Stimulated activated CD8-positive, alpha-beta memory T cell treated with anti-CD3 and anti-CD28 coated beads, Interleukin-4, amount 100 ng/mL, for 24 hours (primary cell): ENCODE measurements at places on chromosomes 2 and 18.

- no peak for DNase-seq
Measured at GRCh38 chr2:141611176-141611571, 519.6 kb downstream of the LRP1B start.

GRCh38 chr2:196431957-196432356 lies 207.6 kb upstream of the CCDC150 start:
- no peak for DNase-seq

GRCh38 chr18:59055345-59056032 lies 84.2 kb upstream of the SEC11C start:
- no peak for DNase-seq

DNA sequence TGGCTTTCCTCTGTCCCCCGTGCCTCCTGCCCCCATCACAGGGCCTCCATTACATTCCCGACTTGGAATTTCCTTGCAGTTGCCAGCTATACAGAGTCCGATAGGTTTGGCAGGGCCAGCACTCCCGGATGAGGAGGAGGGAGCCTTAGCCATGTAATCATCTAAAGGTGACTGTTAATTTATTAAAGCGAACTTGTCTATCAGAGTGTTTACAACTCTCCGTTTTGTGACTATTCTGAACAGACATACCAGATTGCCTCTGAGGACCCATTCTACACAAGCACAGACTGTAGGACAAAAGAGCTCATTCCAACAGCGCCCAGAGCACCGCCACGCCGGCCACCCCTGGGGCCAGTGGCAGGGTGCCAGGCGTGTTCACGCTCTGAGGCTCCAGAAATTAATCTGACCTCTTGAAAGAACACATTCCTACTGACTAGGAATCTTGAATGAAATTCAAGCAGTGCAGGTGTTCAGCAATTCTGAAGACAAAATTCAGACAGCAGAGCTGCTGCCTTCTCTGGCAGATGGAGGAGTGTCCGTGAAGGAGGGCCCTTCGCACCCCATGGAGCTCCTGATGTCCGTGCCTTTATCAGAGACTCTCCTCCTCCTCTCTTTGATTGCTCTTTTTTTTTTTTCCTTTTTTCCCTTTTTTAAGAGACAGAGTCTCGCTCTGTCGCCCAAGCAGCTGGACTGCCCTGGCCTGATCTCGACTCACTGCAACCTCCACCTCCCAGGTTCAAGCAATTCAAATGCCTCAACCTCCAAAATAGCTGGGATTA lies 58.1 kb upstream of the RALBP1 start:
- DNase-seq, result no peak

GRCh38 chr2:68880213-68880612 lies 9.0 kb upstream of the BMP10 start:
- no peak for DNase-seq

- no peak for DNase-seq
Measured at GRCh38 chr2:1740716-1741589, 3.4 kb downstream of the PXDN start.

GRCh38 chr2:160499865-160500264 lies 6.3 kb upstream of the RBMS1 start:
- no peak for DNase-seq

- no peak for DNase-seq
Measured at GRCh38 chr2:63189026-63189425, 138.4 kb downstream of the OTX1 start.

GRCh38 chr2:65354773-65355172 lies 77.6 kb downstream of the SPRED2 start:
- DNase-seq, result no peak

- no peak for DNase-seq
Measured at GRCh38 chr18:73715210-73715670, 432.4 kb downstream of the FBXO15 start.

- no peak for DNase-seq
Measured at GRCh38 chr2:27280826-27281225, 1.4 kb upstream of the TRIM54 start.

DNA sequence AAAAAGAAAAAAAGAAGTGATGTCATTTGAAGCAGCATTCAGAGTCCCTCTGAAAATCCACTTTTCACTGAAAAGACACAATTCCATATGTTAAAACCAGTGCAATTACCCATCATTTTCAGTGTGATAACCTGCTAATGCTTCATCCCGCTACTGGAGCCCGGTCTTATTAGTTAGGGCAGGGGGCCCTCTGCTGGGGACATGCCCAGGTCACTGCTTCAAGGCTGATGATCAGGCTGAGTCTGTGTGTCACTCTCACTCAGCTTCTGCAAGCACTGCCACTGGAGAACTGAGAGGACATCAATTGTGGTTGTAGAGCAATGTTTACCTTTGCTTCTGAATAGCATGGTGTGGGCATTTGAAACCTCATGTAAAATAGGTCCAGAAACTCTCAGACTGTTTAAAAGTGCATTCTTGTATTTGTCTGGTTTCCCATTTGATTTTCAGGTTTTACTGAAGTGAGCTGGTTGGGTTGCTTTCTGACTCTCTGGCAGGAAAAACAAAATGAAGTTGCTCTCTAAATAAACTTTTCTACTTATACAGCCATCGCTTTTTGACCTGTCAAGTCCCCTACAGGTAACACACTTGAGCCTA lies 49.2 kb upstream of the NXPH2 start:
- peak; percentile 6 for DNase-seq

- peak; percentile 18 for DNase-seq
Measured at GRCh38 chr18:63016270-63016669, 300.9 kb downstream of the PHLPP1 start.

DNA sequence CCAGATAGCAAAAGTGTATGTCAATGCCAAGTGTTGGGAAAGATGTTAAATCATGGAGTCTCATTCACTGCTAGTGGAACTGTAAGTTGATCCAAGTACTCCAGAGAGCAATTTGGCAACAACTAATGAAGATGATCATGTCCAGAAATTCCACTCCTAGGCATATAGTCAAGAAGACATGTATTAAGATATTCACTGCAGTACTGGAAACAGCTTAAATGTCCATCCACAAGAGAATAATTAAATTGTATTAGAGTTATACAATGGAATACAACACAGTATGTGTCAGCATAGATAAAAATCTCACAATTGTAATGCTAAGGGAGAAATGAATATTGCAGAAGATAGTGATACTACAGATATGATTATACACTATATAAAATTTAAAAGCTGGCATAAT lies 15.2 kb upstream of the LBH start:
- DNase-seq, result no peak

DNA sequence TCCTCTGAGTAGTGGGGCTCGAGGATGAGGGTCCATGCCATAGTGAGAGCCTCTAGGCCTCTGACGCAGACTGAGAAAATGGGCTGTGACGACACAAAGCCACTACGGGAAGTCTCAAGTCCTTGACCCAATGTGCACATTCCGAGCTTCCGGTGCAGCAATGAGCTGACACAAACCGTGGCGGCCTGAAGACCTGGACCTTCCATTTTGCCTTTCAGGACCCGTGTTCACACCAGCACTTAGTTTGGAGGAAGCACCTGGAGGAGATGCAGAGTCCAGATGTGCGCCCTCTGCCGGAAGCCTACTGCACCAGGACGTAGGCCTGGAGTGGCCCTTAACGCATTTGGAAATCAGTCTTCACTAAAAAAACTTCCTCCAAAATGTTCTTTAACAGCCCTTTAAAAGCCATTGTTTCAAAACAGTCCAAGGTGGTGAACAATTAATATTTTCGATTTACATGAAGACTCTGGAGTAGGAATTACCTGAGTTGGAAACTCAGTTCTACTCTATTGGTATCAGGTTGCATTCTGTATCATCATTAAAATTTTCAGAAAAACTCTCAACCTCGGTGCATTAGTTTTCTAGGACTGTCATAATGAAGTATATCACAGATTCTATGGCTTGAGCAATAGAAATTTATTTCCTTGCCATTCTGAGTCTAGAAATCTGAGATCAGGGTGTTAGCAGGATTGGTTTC lies 33.9 kb downstream of the BMP10 start:
- peak; percentile 49 for DNase-seq

- DNase-seq, result no peak
Measured at GRCh38 chr2:12552092-12552491, 164.6 kb upstream of the TRIB2 start.

DNA sequence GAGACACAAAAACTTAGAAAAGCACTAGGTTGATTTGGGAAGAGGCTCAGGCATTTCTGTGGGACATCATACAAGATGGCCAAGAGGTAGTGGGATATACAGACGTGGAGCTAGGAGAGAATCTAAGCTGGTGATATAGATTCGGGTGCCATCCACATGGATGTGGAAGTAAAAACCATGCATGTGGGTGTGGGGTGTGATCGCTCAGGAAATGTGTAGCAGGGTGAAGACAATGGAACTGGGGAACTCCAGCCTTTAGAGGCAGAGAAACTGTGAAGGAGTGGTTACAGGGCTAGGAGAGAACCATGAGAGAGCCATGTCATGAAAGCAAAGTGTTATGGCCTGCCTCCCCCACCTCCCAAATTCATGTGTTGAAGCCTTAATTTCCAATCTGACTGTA lies 43.0 kb upstream of the CTLA4 start:
- no peak for DNase-seq

DNA sequence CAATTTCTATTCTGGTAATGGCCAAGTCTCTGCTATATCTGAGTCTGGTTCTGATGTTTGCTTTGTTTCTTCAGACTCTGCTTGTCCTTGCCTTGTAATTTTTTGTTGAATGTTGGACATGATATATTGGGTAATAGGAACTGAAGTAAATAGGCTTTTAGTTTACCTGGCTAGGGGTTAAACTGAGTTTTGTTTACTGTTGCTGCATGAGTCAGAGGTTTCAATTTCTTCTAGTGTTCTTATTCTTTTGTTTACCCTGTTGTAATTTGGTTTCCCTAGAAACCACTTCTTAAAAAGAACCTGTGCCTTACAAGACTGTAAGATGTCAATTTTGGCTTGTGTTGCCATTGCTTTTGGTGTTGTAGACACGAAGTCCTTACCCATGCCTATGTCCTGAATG lies 285.0 kb upstream of the KCNH7 start:
- no peak for DNase-seq

- DNase-seq, result no peak
Measured at GRCh38 chr2:165002638-165003037, 47.3 kb upstream of the SLC38A11 start.

GRCh38 chr2:219476652-219477151 lies 22.0 kb upstream of the GMPPA start:
- no peak for DNase-seq

GRCh38 chr18:77178559-77178958 lies 46.0 kb upstream of the MBP start:
- DNase-seq, result no peak

DNA sequence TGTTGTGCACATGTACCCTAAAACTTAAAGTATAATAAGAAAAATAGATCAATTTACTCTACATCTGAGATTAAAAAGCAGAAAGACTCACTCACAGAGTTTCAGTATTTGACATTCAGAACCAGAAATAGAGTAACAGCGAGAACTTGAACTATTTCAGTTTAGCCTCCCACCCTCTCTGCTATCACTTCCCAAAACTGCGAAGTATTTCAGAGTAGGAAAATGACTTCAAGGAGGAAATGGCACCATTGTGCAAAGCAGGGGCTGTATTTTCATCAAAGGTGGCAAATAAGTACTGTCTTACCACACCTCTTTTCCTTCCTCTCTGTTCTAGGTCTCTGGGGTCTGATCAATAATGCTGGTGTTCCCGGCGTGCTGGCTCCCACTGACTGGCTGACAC lies 13.6 kb downstream of the DHRS9 start:
- no peak for DNase-seq
